ENCODE measurements at places on chromosomes 5 and 9. TPM values are rescaled to one million over a fixed set of nuclear protein-coding genes. Genes with fewer than 3 reads are reported as not detected.

- no peak for DNase-seq
Measured at GRCh38 chr5:1783216-1783554, 16.5 kb downstream of the MRPL36 start.

DNA sequence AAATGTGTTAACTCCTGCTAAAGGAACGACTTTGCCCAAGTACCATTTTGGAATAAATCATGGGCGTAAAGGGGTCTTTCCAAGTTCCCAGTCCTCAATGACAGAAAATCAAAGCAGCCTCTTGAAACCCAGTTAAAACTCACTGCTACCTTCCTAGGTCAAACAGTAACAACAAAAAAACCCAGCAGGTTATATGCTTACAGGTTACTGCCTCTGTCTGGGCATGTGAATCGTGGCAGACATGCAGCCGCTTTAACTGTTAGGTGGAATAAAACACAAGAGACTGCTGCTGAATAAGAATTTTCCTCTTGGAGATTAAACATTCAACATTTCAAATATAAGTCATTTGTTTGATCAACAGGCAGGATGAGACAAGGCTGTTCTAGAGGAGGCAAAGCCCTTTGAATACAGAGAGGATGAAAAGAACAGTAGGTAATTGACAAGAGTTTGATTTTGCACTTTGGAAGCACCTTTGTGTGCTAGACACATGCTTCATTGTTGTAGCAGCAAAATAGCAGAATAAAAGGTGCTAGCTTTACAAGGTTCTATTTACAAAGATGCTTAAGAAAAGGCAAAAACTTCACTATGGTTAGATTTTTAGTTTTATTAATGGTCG is 319.4 kb downstream of the NDUFS4 start:
- no peak for DNase-seq

Gene TMEM174
- polyA plus RNA-seq, result not detected

DNA sequence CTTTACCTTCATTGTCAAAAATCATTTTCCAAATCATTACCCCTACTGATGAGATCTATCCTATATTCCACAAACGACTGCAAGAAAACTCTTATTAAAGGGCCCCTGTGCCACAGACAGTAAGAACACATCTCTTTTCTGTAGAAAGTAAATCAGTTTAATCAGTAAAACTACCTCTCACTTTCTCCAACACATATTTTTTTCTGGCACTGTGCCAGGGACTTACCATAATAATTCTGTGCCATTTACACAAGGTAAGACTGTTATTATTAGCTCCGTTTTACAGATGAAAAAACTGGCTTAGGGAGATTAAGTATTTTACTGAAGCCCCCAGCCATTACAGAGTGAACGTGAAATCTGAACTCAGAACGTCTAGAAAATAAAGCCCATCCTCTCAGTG is 587.0 kb upstream of the COX7C start:
- DNase-seq, result no peak

Gene FOXD4L6
- not detected for polyA plus RNA-seq

Gene PCDHB6
- 2.1 TPM for polyA plus RNA-seq

Gene ZNF782
- 3.9 TPM for polyA plus RNA-seq

- no peak for DNase-seq
Measured at GRCh38 chr5:115433918-115434317, 110.7 kb downstream of the FEM1C start.

Gene SPATA6L
- polyA plus RNA-seq, result 0.42 TPM

DNA sequence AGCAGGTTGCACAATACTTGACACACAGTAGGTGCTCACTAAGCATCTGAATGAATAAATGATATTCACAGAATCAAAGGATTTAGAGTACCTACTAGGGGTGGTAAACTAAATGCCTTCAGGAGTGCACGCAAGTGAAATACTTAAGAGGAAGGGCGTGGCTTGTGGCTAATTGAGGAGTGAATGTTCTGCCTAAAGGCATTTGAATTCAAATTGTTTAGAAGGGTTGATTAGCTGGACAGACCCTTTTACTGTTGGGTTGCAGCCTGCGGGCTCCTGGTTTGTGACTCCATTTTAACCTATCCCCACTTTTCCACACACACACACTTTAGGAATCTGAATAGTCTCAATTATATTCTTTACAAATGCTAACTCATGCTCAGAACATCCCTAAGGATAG is 63.1 kb downstream of the PPP2R2B start:
- DNase-seq, result no peak

Measured in muscle of arm (tissue), 14 donors.